Stimulated activated CD4-positive, alpha-beta T cell treated with anti-CD3 and anti-CD28 coated beads, Interleukin-2, amount 100 ng/mL, for 4 hours (primary cell): ENCODE measurements at places on chromosomes 12 and 14.

GRCh38 chr14:42565556-42565955 lies 958.9 kb downstream of the LRFN5 start:
- DNase-seq = no peak

- no peak for DNase-seq
Observed at GRCh38 chr14:97916100-97916499, 1118.9 kb downstream of the VRK1 start.

- DNase-seq = no peak
Observed at GRCh38 chr12:87140262-87140661, 884.1 kb upstream of the MGAT4C start.

DNA sequence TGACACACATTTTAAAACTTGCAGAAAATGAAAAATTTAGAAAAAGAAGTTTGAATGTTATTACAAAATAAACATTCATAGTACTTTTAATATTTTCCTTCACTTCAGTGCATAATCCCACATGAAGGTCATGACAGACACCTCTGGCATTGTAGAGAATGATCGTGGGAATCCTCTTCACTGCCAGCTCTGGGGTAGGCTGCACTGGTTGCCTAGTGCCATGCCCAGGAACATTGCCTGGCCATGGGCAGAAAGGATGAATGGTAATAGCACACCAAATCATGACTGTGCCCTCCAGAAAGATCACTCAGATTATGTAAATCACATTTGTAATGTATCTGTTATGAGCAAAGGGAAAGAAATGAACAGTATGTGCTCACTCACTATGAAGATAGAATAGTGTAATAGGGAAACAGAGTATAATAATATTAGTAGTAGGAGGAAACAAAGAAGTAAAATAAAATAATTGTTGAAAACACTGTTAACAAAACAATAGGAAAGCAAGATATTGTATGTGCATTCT lies 161.6 kb downstream of the PLCZ1 start:
- no peak for DNase-seq

DNA sequence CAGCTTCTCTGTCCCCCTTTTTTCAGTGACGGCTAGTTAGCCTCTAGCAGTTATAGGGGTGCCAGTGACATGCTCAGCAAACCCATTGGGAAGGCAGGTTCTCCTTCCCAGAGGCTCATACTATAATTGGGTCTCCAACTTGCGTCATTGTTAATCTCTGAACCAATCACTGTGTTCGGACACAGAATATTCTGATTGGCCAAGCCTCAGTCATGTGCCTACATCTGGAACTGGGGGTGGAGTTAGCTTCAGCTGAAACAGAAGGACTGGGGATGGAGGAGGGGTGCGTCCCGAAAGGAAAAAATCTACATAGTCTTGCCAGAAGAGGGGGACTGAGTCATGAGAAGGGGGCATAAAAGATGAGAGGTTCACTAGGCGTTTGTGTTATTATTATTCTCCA lies 165.6 kb downstream of the SUDS3 start:
- DNase-seq = no peak

DNA sequence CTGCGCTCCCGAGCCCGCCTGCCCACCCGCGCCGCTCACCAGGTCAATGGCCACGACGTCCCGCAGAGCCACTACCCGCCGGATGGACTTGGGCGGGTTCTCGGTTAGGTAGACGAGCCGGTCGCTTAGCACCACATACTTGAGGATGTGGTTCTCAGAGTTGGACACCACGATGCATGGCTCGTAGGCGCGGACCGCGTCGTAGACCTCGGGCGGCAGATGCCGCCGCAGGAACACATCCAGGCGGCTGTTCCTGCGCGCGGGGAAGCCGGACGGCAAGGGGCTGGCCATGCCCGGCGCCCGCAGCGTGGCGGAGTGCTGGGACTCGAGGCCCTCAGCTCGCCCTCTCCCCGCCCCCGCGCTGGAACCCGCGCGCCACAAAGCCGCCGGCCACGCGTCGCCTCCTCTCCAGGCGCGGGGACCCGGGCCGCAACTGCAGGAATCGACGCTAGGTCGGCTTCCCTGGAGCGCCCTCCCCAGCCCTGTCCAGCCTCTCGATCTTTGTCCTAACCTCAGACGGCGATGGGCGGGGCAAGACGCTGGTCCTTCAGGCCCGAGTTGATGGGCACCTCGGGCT lies at the start of gene C12orf56:
Gene C12orf56 (minus strand): TSS at position 484 of the 577 bp plus-strand sequence. CDS start 193 bp downstream, at position 291.
- DNase-seq = no peak

GRCh38 chr12:45775964-45776363 lies 46.5 kb downstream of the ARID2 start:
- DNase-seq = no peak

DNA sequence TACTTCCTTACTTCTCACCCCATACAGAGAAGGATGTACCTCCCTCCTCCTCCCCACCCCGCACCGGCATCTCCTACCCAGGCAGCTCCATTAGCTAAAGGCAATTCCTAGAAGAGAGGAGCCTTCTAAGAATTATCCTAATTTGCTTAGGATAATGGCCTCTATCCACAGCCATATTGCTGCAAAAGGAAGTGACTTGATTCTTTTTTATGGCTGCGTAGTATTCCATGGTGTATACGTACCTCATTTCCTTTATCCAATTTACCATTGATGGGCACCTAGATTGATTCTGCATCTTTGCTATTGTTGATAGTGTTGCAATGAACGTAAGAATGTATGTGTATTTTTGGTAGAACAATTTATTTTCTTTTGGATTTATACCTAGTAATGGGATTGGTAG lies 189.7 kb downstream of the PCNX1 start:
- no peak for DNase-seq

DNA sequence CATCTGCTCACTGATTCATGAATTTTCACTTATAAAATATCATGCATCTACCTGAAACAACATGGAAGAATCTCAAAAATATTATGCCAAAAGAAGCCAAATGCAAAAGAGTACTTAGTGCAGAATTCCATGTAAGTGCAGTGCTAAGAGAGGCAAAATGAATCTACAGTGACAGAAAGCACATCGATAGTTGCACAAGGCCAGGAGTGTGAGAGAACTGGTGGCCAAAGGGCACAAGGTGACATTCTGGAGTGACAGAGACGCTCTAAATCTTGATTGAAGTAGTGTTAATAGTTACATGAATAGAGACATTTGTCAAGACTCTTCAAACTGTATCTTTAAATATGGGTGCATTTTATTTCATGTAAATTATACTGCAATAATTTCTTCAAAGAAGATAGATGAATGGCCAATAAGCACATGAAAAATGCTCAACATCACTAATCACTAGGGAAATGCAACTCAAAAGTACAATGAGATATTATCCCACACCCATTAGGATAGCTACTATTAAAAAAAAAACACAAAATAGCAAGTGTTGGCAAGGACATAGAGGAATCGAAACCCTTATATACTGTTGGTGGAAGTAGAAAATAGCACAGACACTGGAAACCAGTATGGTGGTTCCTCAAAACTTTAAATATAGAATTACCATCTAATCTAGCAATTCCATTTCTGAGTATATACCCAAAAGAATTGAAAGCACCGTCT lies 71.7 kb upstream of the KICS2 start:
- no peak for DNase-seq

- DNase-seq = no peak
Observed at GRCh38 chr12:42129595-42130204, 15.0 kb downstream of the GXYLT1 start.

DNA sequence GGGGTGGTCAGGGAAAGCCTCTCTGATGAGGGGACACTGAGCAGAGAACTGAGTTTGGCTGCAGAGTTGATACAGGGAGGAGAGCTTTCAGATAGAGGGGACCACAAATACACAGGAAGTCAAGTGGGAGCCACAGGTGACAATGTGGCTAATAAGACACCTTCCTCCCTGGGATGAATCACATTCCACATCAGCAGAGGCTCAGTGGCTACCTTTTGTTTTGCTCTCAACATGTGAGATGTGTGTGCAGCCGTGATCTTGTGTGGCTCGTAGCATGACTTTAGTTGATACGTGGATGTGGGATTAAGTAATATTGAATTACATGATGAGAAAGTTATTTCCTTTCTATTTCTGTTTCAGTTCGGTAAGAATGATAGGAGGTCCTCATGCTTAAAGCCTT lies 7.5 kb downstream of the CRADD start:
- no peak for DNase-seq

GRCh38 chr12:106914796-106915634 lies 40.7 kb upstream of the TMEM263 start:
- DNase-seq = no peak

DNA sequence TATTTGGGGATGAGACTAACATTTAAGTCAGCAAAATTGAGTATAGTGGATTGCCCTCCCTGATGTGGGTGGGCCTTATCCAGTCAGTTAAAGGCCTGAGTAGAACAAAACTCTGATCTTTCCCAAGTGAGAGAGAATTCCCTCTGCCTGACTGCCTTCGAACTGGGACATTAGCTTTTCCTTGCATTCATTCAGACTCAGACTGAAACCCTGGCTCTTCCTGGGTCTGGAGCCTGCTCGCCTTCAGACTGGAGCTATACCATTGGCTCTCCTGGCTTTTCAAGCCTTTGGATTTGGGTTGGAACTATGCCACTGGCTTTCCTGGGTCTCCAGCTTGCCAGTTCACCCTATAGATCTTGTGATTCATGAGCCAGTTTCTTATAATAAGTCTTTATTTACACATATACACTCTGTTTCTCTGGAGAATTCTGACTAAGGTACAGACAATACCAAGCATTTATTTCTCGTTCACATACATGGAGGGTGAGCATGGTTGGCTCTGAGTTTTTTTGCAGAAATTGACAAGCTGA lies 296.5 kb downstream of the ERC1 start:
- no peak for DNase-seq

DNA sequence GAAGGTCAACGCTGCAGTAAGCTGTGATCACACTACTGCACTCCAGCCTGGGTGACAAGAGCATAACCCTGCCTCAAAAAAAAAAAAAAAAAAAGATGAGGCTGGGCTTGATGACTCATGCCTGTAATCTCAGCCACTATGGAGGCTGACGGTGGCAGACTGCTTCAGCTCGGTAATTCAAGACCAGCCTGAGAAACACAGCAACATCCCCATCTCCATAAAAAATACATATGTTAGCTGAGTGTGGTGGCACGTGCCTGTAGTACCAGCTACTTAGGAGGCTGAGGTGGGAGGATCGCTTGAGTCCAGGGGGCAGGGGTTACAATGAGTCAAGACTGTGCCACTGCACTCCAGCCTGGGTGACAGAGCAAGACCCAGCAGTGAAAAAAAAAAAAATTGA lies 50.4 kb downstream of the GXYLT1 start:
- DNase-seq = peak; percentile 2

DNA sequence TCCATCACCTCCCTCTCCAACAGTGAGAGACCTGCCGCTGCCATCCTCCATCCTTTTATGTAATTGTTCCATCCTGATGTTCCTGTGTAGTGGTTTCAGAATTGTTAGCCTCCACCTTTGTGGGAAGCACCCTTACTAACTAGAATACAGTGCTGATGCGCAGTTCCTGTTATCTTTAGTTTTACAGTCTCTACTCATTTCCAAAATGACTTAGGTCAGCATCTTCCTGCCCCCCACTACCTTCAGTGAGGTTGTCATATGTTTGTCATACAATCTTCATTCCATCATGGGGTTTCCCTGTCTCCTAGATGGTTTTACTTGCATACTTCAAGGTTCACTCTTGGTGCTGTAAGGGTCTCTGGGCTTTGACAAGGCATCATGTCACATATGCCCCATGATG lies 69.8 kb downstream of the EML1 start:
- DNase-seq = no peak

DNA sequence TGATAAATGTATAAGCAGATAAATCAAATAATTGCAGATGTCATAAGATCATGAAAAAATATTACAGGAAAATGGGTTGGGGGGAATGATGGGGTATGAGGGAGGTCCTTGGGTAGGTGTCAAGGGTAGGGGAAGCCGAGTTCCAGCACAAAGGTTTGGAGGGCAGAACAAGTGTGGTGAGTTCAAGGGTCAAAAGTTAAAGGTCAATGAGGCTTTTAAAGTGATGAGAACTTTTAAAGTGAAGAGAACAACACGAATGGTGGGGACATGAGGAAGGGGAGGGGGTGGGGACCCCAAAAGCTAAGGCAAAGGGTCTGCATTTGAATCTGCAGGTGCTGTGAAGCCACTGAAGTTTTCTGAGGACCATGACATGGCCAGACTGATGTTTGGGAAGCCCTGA lies 200.6 kb upstream of the NOS1 start:
- DNase-seq = no peak

DNA sequence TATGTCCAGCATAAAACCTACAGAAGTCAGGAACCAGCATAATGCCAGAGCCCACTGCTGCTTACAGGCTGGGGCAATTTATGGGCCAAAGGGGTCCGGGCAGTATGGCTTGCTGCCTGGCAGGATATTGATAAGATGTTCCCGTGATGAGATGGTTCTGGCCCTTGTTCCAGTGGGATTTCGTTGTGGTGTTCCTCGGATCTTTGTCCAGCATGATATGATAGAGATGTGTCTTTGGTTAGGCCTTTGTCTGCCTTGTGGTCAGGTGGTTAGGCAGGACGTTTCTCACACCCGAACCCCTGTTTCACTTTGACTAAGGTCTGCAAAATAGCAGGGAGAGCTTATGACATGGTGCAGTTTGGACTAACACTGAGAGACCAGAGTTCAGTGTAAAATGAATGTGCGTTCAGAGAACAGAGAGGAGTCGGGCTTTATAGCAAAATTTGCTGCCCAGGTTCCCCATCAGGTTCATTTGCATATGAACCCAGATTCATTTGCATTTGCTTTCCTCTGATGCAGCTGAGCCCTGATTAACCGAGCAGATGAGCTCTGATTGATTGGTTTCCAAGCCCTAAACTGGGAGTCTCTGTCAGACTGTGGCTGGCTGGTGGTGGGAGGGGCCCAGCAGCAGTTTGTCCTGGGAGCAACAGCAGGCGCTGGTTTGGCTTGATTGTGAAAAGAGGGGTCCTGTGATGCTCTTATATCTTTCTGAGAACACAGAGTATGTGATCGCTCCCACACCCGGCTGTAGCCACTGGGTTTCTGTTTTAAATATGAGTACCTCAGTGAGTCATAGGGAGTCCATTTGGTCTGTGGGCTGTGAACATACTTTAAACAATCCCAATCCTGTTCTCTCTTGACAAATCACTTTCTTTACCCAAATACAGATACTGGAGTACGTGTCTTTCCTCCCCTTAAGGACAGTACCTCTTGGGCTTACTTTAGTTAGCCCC lies 156.3 kb upstream of the PZP start:
- no peak for DNase-seq

GRCh38 chr14:58428118-58428683 lies 682 bp downstream of the KIAA0586 start:
- no peak for DNase-seq

- no peak for DNase-seq
Observed at GRCh38 chr12:27424631-27425230, 21.8 kb upstream of the SMCO2 start.
